ENCODE measurements at places on chromosomes 4 and X.

DNA sequence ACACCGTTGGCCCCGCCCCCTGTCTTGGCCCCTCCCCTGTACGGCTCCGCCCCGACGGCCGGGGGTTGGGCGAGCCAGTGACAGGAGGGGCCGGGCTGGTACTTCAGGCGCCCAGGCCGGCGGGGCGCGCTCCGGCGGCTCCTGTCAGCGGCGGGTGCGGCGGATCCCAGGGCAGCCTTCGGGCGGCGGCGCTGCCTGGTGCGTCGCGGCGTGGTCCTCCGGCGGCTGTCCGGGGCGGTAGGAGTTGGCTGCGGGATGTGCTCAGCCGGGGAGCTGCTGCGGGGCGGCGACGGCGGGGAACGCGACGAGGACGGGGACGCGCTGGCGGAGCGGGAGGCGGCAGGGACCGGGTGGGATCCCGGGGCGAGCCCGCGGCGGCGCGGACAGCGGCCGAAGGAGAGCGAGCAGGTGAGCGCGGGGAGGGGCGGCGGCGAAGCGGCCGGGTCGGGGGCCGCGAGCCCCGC lies at the start of gene FAM241A:
TSS of gene FAM241A (plus strand) at position 129 of the 464 bp plus-strand sequence. CDS start at position 256, 127 bp downstream.
- DNase-seq, result peak; percentile 91

DNA sequence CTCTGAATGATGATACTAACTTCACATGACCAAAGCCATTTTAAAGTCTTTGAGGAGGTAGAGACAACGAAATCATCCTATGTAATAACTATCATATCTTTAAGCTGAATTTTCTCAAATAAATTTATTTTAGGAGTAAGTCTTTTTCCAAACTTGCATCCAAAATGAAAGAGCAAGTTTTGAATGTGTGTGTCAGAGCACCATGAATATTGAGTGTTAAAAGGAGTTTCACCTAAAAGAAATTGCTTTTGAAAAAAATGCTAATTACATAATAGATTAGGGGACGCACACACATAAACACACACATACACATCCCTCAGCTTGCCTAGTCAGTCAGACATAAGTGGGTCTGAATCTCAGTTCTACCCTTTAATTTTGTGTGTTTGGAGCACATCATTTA lies 1.9 kb downstream of the ANK2 start:
- DNase-seq, result no peak

GRCh38 chr4:1592709-1593417 lies 91.2 kb downstream of the FAM53A start:
- DNase-seq, result no peak

DNA sequence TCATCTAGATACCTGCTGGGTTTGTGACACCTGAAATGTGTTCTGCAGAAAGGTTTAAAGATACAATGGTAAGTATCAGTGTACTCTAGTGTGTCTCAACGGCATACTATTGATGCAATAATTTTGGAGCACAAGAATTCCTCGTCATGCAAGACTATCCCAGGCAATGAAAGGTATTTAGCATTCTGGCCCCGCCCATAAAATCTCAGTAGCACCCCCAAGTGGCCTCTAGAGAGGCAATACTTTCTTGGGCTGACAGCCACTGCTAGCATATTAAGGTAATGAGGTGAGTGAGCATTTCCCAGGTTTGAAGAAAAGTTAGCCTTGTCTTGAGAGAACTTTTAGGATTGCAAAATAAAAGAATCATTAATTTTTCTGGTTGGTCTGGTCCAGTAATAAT lies 24.0 kb downstream of the TAB3 start:
- peak; percentile 8 for DNase-seq

DNA sequence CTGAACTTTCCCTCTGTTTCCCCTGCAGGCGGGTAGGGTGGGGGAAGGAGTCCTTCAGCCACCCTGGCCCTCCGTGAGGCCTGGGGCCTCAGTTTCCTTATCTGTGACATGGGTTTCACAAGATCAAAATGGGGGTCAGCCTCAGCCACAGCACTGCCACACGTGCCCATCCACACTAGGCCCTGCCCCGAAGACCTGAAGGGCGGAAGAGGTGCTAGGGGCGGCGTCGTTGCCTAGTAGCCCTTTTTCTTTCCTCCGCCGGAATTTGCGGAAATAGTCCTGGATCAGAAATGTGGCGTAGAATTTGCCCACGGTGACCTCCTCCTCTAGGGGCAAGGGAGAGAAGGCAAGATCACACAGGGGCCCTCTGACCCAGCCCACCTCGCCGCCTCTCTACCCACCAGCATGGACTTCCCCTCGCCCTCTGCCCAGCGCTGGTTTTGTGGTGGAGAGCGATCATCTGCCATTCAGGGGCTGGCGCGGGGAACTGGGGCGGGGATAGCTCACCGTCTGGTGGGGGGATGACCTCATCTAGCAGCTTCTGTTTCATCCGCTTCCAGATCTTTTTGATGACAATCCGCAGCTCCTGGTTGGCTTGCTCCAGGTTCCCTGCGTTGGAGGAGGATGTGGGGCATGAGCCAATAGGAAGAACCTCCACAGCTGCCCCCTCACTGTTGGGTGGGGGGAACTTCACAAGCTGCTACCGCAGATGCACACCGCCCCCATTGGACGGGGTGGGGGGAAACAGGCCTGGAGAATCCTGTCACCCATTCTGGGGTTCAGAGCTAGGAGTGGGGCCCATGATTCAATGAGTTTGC lies 9.7 kb upstream of the SYP start:
- DNase-seq, result peak; percentile 36

DNA sequence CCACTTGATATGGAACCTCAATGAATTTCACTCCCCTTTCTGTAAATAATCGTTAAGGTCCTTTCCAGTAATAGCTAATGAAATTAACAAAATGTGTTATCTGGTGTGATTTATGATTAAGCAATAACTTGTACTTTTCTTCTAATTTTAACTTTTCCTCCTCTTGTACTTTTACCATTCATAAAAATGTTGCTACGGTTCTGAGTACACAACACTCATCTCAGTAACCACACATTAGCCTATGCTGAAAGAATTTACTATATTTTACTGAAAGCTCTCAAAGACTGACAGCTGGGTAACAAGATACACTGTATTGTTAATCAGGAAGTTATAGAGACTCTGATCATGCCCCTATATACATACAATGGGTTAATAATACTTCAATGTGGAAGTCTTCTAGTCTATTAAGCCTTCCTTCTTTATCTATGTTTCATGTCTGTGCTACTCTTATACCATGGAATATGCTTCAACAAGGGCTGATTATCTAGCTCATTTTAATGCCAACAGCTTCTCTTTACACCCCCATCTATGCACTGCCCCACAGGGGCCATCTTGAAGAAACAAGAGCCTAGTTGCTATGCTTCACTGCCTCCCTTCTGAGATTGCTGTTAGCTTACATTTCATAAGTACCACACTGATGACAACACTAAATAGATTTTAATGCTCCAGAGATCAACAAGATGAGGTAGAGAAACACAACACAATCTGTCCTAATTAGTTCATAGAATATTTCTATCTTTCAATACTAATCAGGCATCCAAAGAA lies 39.1 kb downstream of the LAMP2 start:
- no peak for DNase-seq

- no peak for DNase-seq
These were observed 88.0 kb downstream of the ARSF start for GRCh38 chrX:3129256-3129655.

- no peak for DNase-seq
These were observed 297.0 kb upstream of the CLNK start for GRCh38 chr4:10981576-10981975.

GRCh38 chr4:7540654-7541413 lies 106.1 kb upstream of the PSAPL1 start:
- DNase-seq, result no peak

DNA sequence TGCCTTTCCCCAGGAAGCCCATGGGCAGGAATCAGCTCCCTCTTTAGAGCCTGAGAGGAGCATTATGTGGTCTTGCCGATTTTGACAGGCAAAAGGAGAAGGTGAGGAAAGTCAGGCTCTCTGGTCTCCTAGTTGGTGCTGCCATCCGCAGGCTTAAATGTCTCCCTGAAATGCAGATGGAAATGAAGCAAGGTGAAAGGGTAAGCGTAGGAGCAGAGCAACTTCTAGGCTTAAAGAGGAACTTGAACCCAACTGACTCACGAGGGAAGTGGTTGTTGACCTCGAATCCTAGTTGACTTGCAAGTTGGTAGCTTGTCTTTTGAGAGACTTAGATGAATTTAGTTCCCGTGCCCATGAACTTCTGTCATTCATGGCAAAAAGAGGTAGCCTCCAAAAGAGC lies 205.9 kb downstream of the PTTG2 start:
- peak; percentile 89 for DNase-seq

DNA sequence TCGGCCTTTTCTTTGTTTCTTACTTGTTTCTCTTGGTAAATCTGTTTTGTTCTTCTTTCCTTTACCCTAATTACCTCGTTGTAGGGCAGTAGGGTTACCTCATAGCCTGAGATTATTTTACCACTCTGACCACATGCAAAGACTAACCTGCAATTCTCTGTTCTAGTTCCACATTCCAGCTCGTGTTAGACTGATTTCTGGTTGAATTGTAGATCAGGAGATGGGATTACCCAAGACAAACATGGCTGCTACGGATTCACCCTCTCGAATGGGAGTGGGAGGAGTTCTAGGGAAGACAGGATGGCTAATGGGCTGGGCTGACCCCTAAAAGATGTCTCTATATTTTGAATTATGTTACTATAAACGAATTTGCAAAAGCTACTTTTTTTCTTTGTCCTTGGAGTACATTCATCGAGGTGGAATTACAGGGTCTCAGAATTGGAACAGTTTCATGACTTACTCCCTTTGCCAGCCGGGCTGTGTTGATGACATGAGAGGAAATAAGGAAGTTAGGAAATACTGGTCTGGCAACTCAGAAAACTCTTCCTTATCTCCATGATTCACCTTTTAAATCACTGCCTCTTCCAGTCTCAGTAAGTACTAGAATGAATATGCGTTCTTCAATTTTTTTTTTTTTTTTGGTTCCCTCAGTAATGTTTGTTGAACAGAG lies 36.7 kb upstream of the FBXW7 start:
- peak; percentile 63 for DNase-seq

DNA sequence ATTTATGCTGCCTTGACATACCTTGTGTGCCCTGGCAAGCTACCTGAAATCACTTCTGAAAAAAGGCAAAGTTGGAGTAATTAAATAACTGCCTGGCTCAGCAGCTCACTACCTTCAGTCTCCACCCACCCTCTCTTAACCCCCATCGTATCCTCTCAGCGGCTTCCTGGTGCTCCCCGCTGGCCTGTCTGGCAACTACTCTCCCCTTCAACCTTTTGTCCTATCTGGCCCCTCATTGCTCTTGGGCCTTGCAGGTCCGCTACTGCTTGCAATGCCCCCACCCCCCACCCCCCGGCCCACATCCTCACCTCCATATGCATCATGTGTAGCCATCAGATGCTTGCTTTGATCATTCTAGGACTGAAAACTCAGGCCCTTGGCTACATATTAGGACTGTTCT lies 34.5 kb downstream of the PRPS1 start:
- no peak for DNase-seq

DNA sequence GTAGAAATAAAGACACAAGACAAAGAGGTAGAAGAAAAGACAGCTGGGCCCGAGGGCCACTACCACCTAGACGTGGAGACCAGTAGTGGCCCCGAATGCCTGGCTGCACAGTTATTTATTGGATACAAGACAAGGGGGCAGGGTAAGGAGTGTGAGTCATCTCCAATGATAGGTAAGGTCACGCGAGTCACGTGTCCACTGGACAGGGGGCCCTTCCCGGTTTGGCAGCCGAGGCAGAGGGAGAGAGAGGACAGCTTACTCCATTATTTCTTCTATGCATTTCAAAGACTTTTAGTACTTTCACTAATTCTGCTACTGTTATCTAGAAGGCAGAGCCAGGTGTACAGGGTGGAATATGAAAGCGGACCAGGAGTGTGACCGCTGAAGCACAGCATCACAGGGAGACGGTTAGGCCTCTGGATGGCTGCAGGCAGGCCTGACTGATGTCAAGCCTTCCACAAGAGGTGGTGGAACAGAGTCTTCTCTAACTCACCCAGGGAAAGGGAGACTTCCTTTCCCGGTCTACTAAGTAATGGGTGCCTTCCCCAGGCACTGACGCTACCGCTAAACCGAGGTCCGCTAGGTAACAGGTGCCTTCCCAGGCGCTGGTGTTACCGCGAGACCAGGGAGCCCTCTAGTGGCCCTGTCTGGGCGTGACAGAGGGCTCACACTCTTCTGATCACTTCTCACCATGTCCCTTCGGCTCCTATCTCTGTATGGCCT lies 44.9 kb downstream of the ZBTB49 start:
- DNase-seq, result peak; percentile 58

- peak; percentile 85 for DNase-seq
These were observed 19.1 kb downstream of the SH3BP2 start for GRCh38 chr4:2811830-2812611.

DNA sequence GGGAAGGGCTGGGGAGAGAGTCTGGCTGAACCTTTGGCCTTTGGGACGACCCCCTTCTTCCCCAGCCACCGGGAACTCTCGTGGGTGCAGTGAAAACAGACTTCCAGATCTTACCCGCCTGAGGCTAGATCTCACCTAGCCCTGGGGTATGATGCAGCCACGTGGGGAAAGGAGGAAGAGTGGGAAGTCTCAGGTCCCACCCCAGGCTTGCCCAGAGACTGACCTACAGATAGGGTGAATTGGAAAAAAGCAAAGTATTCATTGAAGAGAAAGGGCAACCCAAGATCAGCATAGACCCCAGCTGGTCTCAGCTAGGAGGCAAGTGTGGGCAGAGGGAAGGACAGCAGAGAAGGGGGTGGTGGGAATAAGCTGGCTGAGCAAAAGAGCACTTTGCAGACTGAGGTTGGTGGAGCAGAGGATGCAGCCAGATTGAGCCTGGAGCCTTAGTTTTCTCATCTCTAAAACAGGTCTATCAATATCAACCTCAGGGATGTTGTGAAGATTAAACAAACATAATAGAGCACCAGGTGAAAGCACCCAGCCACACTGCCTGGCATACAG lies 4.2 kb upstream of the EFNB1 start:
- no peak for DNase-seq

DNA sequence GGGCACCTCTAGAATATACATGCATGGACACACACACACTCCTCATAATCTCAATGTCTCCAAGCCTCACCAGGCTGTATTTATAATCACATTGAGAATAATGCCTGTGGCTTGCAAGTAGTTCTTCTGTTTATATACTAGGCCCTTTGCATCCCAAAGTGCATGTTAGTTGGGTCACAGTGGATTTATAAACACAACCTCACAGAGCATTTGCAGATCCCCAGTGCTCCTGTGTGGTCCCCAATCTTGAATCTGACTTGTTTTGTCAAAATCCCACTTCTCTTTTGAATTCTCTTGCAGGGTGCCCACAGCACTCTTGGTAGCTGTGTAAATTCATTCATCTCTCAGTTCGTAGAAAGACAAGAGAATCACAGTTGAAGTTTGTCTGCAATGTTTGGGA lies 49.6 kb upstream of the PROM1 start:
- DNase-seq, result no peak

DNA sequence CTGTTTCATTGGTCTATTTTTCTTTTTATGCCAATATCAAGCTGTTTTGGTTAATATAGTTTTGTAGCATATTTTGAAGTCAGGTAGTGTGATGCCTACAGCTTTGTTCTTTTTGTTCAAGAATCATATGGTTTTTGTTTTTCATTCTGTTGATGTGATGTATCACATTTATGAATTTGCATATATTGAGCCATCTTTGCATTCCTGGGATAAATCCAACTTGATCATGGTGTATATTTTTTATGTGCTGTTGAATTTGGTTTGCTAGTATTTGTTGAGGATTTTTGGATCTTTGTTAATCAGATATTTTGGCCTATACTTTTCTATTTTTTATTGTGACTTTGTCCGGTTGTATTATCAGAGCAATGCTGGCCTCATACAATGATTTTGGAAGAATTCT lies 74.8 kb downstream of the GPAT3 start:
- DNase-seq, result no peak

Measured in suppressor macrophage treated with lipopolysaccharide for 4 hours (primary cell).